ENCODE measurements at places on chromosomes 7 and 10. TPM values are rescaled to one million over a fixed set of nuclear protein-coding genes. Genes with fewer than 3 reads are reported as not detected.

The CFTR gene
- not detected for total RNA-seq

The IL6 gene
- 3.7 TPM for total RNA-seq

The LLCFC1 gene
- not detected for total RNA-seq

The OR13A1 gene
- not detected for total RNA-seq

The PRPS1L1 gene
- not detected for total RNA-seq

The KAZALD1 gene
- 0.57 TPM for total RNA-seq

The AGAP5 gene
- total RNA-seq = 1.6 TPM

The CDHR3 gene
- 2.1 TPM for total RNA-seq

All from vein endothelial cell (primary cell).